ENCODE measurements at places on chromosomes 11 and 22.

DNA sequence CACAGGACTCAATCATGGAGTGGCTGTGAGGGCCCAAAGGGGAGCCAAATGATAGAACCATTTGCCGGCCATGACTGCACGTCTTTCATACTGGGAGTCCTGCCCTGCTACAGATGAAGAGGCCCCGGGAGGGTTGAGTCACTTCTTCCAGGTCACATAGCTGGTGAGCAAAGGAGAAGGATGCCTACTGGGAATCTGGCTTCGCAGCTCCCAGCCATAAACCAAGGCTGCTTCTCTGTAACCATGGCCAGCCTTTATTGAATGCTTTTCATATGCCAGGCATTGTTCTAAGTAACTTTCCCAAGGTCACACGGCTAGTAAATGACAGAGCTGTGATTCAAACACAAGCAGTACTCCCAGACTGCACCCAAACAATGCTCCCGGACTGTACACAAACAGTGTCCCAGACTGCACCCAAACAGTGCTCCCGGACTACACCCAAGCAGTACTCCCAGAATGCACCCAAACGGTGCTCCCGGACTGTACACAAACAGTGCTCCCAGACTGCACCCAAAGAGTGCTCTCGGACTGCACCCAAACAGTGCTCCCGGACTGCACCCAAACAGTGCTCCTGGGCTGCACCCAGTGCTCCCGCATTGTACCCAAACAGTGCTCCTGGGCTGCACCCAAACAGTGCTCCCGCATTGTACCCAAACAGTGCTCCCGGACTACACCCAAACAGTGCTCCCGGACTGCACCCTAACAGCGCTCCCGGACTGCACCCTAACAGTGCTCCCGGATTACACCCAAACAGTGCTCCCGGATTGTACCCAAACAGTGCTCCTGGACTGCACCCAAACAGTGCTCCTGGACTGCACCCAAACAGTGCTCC is 89.8 kb downstream of the FBXO7 start:
- no peak for DNase-seq

DNA sequence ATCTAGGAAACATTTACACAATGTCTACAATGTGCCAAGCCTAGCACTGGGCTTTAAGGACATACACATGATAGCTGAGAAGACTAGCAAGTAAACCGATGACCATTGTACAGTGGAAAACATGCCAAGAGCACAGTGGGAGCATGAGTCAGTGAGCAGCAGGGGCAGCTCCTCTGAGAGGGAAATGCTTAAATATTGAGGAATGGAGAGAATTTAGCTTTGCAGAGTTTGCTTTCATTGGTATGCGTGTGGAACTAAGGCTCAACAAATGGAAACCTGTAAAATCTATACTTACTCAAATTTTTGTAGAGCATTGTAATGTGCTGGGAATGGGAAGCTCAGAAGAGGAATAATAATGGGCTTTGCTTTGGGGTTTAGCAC is 282.3 kb downstream of the ST3GAL4 start:
- no peak for DNase-seq

- no peak for DNase-seq
Measured at GRCh38 chr11:72613977-72614376, 60.2 kb downstream of the PDE2A start.

DNA sequence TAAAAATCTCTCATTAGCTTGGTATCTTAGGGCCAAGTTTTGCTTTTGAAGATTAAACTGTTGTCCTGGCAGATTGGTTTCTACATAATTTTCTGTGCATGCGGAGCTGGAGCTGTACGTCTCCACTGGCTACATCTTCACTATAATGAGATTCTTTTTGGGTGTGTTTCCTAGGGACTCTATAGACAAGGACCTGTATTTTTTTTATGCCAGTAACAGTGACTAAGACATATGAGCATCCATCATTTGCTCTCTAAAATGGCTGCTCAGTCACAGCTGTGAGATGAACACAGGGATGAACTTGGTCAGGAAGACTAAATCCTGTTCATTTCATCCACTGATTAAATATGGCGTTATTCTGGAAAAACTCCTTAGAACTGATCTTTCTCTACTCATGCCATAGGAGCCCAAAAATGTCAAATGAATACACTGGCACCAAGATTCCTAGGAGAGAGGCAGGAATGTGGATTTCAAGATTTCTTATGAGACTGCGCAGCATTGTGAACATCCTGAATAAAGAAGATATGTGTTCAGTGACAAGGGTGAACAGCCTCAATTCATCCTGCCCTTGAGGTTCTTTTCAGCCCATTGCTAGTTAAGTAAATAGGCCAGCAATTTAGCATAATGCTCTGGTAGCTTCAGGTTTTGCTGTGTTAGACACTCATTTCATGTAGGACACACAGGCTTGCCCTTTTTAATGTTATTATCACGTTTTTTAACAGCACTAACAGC is 168.2 kb downstream of the NCAM1 start:
- no peak for DNase-seq

Data from NCI-H1436 (cell line).